ENCODE measurements at places on chromosomes 16 and 17.

DNA sequence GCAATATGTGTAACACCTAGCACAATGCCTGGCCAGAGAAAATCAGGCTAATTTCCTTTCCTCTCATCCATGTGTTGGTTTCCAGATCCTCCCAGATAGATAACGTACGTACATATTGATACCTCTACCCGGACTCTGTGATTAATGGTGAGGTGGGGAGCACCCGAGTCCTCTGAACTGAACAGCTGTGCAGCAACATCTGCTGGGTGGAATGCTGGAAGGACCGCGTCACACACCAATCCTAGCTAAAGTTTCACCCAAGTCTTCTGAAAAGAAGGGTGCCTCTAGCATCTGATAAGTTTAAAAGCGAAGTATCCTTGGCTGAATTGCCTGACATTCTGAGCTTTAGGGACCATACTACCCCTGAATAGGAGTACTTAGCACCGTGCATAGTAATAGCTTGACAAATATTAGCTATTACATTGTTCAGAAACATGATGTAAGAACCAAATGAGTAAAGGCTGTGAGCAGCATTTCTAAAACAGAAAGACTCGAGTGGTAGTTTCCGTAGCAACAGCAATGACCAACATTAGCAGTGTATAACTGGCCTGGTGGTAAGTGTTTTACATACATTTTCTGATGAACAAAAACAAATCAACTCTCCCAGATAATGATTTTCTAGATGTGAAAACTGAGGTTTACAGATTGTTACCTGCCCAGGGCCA is 91.4 kb downstream of the SYCE1L start:
- DNase-seq, result no peak

GRCh38 chr17:68884888-68885287 is 70.3 kb downstream of the ABCA8 start:
- DNase-seq, result no peak

DNA sequence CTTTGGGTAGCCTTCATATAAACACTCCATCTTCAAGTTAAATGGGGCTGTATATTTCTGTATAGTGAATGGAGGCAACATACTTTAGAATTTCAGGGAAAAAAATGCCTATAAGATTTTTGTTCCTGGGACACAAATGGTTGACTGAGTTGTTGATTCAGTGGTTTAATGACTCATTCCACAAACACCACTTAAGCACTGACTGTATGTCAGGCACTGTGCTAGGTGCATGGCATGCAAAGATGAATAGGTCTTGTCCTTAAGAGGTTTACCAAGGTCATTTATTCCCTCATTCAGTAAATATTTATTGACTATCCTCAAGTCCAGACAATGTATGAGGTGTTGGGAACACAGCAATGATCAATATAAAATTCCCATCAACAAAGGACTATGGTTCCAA is 417.1 kb downstream of the CA10 start:
- DNase-seq, result no peak

GRCh38 chr16:57244463-57244766 is 644 bp upstream of the ARL2BP start:
- no peak for DNase-seq

DNA sequence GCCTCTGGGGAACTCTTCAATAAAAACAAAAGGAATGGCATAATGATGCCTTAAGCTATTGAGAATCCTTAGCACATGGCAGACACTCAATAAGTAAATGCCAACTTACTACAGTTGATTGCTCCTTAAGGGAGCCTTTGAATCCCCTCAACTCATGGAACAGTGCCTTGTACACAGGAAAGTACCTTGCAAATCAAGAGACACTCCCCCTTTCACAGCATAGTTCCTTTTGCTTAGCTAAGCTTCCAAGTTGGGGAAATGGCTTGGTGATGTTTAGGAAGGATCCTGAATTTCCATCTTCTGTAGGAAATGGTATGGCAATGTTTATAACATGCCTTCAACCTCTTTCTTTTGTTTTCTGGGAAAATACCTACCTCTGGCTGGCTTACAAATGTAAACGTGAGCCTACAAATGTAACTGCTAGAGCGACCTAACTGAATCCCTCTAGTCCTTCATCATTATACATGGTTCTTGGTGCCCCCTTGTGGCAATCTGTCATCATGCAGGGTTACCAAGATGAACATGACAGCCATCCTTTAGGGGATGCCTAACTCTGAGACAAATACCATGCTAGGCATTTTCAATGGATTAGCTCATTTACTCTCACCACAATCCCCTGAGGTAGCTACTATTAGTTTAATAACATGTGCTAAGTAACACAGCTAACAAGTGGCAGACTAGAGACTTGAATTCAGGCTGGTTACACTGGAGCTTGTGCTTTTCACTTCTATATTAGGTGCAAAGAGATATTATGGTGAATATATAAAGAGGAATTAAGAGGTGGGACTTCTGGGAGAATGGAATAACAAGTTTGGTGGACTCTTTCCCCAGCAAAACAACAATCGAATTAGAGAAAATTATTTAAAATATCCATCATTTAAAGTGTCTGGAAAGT is 65.0 kb downstream of the MMD start:
- DNase-seq, result peak; percentile 70

- no peak for DNase-seq
Measured at GRCh38 chr16:75627851-75628250, 4.8 kb upstream of the ADAT1 start.

DNA sequence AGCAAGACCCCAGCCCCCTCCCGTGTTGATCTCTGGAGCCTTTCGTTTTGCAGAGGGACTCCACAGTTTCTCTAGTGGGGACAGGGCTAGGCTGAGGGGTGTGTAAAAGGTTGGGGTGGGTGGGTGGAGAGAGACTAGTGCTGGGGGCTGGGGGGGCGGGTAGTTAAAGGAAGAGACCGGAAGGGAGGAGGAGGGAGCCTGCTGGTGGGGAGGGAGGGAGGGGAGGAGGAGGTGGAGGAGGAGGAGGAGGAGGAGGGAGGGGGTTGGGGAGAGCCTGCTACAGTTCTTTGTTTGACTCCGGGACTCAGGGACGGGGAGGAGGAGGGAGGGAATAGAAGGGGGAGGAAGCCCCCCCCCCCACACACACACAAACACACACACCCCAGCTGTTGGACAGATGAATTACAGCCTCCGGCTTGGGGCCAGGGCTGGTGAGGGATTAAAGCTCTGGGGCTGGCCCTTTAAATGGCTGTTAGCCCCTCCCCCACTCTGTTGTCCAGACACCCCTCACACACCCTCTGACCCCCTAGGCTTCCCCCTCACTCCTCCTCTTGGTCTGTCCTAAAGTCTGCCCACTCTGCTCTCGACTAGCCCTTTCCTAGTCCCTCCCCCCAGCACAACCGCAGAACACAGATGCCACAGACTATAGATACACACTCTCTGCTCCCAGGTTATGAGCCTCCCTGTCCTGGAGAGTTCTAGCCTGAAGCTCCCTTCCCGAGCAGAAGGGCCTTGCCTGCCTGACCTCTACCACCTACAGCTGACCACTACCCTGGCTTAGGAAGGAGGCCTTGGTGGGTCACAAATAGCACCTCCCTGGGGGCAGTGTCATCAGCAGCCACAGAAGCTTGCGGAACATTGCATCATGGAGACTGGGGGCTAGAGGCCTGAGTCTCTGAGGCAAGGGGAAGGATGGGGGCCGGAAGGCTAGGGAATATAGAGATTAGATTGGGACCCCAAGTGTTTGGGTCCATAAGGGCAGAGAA is 4.4 kb downstream of the KDM6B start:
- DNase-seq, result peak; percentile 52

GRCh38 chr17:37527249-37527851 is 37.7 kb downstream of the DUSP14 start:
- DNase-seq, result no peak

Measured in nephron progenitor cell (in vitro differentiated cells).